ENCODE measurements at places on chromosomes 12 and 14.

DNA sequence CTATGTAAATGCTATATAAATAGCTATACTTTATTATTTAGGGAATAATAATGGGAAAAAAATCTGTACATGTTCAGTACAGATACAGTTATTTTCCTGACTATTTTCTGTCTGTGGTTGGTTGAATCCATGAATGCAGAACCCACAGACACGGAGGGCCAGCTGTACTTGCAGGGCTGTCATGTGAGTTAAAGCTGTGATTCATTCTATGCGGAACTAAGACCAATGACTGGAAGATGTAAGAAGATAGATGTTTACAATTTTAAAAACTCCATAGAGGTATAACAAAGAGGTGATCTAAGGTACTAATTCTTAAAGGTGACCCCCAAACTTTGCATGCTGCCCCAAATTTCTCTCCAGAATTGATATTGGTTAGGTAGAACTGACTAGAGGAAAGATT lies 14.6 kb downstream of the PCNX4 start:
- DNase-seq = peak; percentile 22

GRCh38 chr14:73753887-73754795 lies 40.0 kb upstream of the PNMA1 start:
- no peak for DNase-seq

GRCh38 chr12:124404162-124404784 lies 109.4 kb downstream of the RFLNA start:
- no peak for DNase-seq

DNA sequence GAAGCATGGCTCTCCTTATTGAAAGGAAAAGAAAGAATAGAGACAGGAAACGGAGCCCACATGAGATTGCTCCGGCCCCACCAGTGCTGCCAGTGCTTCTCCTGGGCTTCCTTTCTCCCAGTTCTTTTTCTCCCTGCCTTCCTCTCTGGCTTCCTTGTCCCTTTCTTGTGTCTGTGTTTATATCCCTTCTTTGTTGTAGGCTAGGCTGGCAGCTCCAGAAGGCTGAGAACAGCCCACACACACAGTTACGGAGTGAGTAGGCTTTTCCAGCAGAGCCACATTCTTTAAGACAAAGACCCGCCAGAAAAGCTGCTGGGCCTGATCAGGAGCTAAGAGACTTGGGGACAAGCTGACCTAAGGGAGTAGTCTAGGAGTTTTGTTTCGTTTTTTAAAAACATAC lies 13.0 kb downstream of the CIPC start:
- DNase-seq = no peak

DNA sequence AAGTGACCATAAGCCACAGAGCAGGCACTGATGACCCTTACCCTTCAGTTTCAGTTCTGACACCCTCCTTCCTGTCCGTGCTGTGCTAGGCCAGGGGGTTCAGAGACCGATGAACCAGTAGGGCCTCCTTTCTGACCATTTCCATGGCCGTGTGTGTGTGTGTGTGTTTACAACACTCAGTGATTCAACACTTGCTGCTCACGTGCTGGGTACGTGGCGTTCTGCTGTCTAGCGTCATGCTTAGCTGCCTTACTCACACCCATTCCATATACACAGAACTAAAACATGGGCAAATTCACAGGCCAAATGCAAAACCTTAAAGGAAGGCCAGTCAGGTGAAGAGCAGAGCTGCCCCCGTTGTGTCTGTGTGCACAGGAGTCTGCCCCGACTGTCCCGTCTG lies 67.5 kb downstream of the DNAH10 start:
- no peak for DNase-seq

- DNase-seq = no peak
These were observed 291.8 kb downstream of the TMEM121 start for GRCh38 chr14:105817971-105818711.

GRCh38 chr14:42665083-42665482 lies 1058.4 kb downstream of the LRFN5 start:
- no peak for DNase-seq

DNA sequence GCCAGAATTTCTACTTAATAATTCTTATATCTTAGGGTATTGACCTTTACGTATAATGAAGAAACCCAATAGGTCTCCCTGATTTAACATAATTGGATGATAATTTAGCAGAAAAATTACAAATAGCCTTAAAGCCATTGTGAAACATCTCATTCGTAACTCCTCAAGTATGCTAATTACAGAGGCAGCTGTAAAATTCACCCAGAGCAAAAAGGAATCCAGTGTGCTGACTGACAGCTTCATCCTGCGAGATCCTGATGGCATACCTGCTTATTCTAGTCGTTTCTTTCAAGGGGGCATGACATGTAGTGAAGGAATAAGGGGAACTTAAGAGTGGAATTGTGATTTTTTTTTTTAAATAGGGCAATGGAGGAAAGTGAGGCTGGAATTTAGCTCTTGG lies 291.5 kb downstream of the FUT8 start:
- DNase-seq = no peak

GRCh38 chr12:115452751-115453281 lies 768.8 kb upstream of the TBX3 start:
- no peak for DNase-seq

DNA sequence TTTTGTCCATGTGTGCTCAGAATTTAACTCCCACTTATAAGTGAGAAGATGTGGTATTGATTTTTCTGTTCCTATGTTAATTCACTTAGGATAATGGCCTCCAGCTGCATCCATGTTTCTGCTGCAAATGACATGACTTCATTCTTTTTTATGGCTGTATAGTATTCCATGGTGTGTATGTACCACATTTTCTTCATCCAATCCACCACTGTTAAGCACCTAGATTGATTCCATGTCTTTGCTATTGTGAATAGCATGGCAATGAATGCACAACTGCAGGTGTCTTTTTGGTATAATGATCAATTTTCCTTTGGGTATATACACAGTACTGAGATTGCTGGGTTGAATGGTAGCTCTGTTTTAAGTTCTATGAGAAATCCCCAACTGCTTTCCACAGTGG lies 657.7 kb downstream of the ETNK1 start:
- no peak for DNase-seq

DNA sequence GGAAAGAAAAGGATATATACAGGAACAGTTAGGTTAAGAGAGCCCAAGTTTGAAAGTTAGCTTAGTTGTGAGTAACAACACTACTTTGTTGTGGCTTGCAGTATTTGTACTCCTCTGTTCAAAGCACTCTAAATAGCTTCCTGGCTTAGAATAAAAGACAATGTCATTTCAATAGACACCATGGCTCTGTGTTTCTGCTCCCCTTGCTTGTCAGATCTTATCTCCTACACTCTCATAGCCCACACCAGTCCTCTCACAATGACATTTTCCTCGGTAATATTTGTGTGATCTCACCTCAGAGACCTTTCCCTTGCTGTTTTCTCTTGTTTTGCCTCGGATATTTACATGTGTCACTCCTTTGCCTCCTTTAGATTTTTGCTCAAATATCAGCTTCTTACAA lies 418.4 kb downstream of the MDGA2 start:
- no peak for DNase-seq

DNA sequence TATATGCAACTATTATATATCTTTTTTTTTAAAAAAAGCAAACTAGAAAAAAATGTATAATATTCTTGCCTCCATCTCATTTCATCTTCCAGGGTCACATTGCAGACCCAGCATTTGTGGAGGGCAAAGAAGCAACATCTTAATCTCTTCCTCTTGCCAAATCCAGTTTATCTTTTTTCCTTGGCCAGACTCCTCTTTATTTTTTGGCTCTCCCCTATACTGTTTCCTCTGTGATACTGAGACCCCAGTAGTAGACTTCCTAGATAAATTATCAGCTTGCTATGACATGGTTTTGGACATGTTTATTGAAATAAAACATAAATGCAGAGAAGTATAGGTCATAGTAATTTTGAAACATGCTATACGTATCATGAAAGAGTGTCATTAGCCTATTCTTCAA lies 303.8 kb upstream of the DDHD1 start:
- no peak for DNase-seq

DNA sequence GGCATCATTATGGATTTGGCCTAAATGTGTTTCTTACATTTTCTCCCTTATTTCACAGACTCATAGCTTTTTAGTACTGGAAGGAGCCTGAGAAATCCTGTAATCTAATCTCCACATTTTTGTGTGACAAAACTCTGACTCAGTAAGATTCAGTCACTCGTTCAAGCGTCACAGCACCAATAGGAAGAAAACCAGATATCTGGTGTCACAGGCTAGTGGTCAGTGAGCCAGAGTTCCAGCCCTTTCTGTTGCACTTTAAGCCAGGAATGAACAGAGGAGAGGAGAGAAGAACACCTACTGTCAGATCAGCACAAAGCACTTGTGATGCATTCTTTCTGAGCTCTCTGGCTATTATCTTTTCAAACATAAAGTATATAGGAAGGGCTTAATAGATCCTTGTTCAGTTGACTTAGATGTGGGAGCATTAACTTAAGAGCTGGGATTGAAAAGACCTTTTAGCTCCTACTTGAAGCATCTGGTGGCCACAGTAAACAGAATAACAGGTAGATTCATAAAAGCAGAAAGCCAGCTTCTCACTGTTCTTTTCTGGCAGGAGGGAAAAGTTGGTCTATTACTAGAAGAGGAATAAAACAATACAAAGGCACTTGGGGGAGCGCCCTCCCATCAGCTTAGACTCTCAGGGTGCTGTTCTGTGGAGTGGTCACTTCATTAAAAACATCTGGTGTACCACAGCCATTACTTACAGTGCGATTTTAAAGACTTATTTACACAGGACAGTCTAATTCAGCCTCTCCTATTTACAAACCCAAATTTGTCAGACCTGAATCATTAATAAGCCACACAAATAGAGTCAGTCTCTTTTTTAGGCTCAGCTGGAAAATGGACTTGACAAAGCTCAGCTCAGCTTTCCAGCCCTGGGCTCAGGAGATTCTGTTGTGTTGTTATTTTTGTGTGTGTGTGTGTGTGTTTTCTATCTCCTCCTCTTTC lies 12.2 kb upstream of the NID2 start:
- DNase-seq = no peak

GRCh38 chr14:102461490-102462338 lies 47.9 kb downstream of the ANKRD9 start:
- no peak for DNase-seq

DNA sequence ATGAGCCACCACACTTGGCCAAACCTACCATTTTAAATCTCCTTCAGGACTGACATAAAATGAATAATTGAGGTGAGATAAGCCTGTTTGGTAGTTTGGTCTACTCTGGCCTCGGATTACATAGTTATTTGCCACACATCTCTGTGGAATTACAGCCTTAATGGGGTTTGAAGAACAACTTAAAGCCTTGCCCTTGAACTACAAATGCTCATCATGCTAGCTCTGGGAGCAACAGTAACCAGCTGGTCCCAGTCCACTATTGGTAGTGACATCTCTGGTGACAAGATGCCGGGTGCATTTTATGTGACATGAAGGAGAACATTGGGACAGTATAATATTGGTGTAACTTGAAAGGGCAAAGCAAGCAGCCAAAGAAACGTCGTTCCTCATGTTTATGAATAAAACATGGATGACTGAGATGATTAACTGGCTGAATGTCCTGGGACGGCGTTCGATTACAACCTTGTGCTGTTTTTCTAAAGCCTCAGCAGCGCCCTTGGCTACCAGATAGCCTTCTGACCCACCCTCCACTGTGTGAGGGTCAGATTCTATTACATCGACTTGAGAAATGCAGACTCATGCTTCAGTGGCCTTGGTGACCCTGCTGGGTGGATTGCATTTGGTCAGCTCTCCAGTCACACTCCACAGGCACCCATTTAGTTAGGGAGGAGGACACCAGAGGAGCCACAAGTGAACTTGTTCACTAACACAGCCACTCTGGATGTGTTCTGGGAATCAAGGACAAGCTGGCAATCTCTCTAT lies 41.5 kb downstream of the BEST3 start:
- DNase-seq = no peak

GRCh38 chr14:65476942-65477318 lies 64.4 kb downstream of the FUT8 start:
- DNase-seq = no peak

GRCh38 chr12:44058366-44058765 lies 222.5 kb downstream of the TMEM117 start:
- DNase-seq = no peak

DNA sequence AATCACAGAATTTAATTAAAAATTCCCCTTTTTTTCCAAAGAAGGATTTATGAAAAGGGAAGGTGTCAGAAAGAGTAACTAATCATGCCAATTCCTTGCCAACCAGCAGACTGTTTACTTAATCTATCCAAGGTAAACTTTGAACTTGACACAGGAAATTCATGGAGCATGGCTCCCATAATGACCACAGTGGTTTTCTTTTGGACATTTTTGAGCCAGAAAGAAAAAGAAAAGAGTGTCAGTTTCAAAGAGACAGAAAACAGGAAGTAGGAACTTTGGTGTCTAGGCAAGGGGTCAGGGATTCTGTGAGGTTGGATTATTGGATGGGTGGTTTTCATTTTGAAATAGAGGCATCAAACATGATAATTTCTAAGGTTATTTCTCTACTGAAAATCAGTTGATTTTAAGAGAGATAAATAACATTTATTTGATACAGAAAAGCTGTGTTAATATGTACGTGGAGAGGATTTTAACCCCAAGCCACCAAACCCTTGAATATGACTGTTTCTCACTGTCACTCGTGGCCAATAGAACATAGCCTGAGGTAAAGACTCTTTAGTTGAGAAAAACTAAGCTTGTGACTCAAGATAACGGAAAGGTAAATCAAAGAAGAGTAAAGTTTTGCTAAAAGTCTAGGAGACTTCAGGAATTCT lies 196.1 kb downstream of the TTC6 start:
- no peak for DNase-seq

DNA sequence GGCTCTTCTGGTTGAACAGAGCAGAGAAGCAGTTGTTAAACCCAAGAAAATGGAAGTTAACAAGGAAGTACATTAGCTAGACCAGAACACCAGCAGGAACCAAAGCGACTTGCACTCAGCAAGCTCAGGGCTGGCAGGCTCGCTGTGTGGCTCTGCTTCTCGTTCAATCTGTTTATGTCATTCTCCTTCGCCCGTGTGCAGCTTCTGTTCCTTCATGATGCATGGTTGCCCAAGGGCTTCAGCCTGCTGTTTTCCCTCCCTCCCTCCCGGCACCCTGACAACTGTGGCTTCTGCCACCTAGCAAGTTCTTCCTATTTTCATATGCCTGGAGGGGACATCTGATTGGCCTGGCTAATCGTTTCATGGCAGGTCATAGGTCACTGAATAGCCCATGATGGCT lies 25.3 kb downstream of the PIGH start:
- DNase-seq = no peak

GRCh38 chr14:62988967-62989366 lies 56.3 kb downstream of the KCNH5 start:
- no peak for DNase-seq
